ENCODE measurements at places on chromosomes 1 and 21.

GRCh38 chr1:87450136-87450535 is 121.5 kb downstream of the LMO4 start:
- no peak for DNase-seq

- no peak for DNase-seq
Measured at GRCh38 chr21:31103571-31104265, 65.4 kb upstream of the KRTAP19-8 start.

GRCh38 chr1:26296340-26297056 is 9.9 kb downstream of the UBXN11 start:
- DNase-seq = no peak

GRCh38 chr1:26630634-26631033 is 65.2 kb upstream of the ARID1A start:
- DNase-seq = no peak

- no peak for DNase-seq
Measured at GRCh38 chr1:247574664-247575063, 13.5 kb upstream of the OR2G2 start.

DNA sequence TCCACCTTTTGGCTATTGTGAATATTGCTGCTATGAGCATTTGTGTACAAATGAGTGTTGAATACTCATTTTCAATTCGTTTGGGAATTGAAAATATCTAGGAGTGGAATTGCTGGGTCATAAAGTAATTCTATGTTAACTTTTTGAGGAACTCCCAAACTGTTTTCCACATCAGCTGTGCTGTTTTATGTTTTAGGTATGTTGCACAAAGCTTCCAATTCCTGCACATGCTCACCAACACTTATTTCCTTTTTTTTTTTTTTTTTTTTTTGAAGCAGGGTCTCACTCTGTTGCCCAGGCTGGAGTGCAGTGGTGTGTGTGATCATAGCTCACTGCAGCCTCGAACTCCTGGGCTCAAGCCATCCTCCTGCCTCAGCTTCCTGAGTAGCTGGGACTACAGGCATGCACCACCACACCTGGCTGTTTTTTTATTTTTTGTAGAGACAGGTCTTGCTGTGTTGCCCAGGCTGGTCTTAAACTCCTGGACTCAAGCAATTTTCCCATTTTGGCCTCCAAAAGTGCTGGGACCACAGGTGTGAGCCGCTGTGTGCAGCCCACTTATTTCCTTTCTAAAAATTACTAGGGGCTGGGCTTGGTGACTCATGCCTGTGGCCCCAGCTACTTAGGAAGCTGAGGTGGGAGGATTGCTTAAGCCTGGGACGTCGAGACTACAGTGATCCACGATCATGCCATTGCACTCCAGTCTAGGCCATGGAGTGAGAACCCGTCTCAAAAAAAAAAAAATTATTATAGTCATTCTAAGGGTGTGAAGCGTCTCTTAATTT is 33.4 kb downstream of the TMCC2 start:
- DNase-seq = no peak

GRCh38 chr21:44485254-44485793 is 30.0 kb downstream of the LRRC3 start:
- DNase-seq = peak; percentile 57

GRCh38 chr1:9413877-9414213 is 121.2 kb downstream of the SPSB1 start:
- no peak for DNase-seq

GRCh38 chr1:54705153-54705552 is 10.5 kb upstream of the TTC4 start:
- DNase-seq = no peak

GRCh38 chr1:109283748-109284600 is 1.0 kb upstream of the PSRC1 start:
- DNase-seq = no peak

- DNase-seq = peak; percentile 71
Measured at GRCh38 chr1:8182034-8182761, 135.7 kb upstream of the SLC45A1 start.

GRCh38 chr1:67019121-67019520 is 34.8 kb downstream of the SLC35D1 start:
- DNase-seq = no peak

DNA sequence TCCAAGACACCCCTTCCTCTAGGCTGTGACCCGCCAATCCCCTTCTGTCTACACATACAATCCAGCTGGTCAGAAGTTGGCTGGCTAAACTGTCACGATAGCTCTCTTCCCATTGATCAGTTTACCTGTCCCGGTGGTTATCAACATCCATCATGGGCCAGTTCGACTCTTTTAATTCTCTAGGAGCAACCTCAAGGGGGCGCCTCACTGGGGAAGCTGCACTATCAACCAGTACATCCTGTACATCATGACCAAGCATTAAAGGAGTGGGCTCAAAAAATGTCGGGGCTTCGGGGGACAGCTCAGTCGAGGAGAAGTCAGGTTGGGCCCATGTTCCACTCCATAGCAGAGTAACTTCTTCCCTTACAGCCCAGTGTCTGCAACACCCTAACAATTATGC is 53.2 kb upstream of the B3GALNT2 start:
- DNase-seq = peak; percentile 2

DNA sequence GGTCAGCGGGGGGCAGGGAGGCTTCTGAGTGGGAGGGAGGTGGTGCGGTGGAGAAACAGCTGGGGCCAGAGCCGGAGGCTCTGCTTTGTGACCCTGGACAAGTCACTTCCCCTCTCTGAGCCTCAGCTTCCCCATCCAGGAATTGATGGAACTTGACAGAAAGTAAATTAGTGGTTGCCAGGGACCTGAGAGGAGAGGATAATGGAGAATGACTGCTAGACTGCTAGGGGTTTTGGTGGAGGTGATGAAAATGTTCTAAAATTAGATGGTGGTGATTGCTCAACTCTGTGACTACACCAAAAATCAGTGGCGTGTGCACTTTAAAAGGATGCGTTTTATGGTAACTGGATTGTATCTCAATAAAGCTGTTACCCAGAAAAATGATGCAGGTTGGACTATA is 100.9 kb downstream of the ARHGEF10L start:
- no peak for DNase-seq

- no peak for DNase-seq
Measured at GRCh38 chr21:26599261-26599660, 26.2 kb upstream of the CYYR1 start.

DNA sequence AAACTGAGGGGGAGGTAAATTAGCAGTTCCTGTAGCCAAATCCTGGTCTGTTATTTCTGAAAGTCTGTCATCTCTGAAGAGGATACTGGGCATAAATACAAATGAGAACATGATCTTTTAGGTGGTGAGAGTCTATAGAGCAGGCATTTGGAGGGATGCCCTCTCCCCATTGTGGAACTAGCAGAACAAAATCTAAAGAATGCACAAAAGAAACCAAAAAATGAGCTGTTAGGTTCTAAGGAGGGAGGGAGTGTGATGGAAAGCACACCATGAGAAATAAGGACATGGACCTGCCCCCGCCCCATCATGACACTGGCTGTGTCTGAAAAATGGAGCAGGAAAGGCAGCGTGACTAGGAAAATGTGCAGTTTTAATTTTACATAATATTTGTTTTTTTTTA is 262.0 kb downstream of the KIF26B start:
- DNase-seq = no peak

DNA sequence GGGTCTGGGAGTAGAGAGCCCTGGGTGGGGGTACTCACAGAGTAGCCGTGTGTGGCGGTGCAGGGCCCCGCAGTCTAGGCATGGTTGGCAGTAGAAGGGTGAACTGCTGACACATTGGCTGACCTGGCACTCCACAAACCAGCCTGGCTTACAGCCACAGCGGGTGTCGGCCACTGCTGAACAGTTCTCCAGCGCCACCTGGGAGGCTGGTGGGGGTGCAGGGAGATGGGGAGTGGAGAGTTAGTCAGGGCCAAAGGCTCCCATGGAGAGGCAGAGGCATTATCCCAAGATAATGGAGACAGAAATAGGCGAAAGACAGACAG is 1.5 kb downstream of the TNFRSF25 start:
- no peak for DNase-seq

GRCh38 chr1:1351511-1352427 is 2.6 kb upstream of the DVL1 start:
- DNase-seq = no peak

DNA sequence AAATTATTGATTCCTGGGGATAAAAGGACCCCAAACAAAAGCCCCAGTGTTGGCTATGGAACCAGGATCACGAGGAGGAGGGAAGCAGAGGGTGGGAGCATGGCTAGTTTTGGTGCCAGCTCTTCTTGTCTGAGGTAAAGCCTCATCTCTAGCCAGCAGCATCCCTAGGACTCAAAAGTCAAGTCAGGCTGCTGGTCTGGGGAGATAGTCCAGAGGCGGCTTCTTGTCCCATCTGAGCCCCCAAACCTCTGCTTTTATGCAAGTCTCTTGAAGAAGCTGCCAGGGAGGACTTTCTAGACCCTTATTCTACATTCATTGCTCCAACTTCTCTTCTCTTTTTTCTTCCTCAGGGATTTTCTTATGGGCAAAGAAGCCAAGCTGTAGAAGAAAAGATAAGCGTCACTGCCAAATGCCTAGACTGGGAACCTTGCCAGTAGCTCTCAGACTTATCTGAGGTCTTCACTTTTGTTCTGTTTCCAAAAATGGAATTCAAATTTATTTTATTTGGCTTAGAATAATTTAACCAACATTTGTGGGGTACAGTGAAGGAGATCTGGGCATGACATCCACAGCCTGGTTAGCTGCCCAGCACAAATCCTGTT is 6.9 kb upstream of the ANKRD35 start:
- DNase-seq = no peak

DNA sequence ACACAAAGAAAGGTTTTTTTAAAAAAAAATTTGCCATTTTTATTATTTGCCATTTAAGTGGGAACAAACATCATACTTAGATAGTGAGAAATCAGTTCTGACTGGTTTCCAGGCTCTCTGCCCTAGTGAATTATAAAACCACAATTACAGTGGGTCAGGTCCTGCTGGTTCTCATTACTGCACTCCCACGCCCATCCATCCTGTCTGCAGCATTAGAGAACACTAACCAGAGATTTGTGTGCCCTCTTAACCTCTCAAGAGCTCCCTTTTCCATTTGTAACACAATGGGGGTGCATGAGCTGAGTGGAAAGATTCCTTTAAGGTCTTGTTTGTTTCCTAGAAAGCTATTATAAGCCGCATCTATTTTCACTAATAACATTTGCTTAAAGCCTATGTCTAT is 489.3 kb downstream of the AMY1C start:
- no peak for DNase-seq
